ENCODE measurements at places on chromosomes 3 and 15.

GRCh38 chr3:151009981-151010380 is 37.5 kb upstream of the CLRN1 start:
- no peak for DNase-seq

DNA sequence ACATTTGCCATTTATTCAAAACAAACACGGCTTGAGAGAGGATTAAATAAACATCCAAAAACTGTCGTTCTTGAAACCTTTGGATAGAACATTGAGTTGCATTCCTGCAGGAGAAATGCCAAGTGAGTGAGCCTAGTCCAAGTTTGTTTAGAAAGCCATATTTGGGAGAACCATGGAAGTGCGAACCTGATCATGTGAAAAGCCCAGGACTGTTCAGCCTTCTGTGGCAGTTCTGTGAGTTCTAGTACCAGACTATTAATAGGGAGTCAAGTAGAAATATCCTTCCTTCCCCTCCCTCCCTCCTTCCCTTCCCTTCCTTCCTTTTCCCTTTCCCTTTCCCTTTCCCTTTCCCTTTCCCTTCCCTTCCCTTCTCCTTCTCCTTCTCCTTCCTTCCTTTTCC is 470.4 kb downstream of the LPP start:
- DNase-seq, result no peak

DNA sequence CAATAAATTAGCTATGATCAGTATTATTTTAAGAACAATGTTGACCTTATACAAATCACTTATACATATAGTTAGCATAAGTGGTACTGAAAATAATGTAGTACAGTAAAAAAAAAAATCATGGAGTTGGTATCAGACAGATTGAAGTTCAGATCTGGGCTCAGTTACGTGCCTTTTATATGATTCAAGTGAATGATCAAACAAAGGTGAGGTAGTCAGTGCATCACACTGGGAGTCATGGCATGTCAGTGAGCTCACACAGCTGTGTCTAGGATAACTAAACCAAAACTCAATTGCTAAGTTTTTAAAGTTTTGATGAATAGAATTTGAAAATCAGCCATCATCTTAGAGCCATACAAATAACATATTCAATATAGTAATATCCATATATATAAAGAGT is 11.2 kb upstream of the CCR8 start:
- DNase-seq, result no peak

GRCh38 chr3:187183210-187183862 is 13.9 kb upstream of the RTP1 start:
- DNase-seq, result no peak

DNA sequence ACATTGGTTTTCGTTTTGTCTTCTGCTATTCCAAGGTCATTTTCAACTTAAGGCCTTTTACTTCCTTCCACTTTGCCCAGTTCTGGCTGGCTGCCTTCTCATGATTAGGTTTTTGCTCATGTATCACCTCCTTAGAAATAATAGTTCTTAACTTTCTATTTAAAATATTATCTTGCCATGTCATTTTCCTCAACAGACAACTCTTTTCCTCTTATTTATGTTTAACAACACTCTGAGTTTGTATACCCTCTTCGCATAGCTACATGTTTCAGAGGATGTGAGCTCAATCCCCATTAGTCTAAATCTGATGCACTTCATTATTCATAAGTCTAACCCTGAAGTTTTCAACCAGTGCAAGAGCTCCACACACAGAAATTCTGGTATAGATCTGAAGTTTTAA is 299.1 kb downstream of the BCHE start:
- no peak for DNase-seq

- no peak for DNase-seq
Observed at GRCh38 chr3:153163393-153163724, 1.3 kb downstream of the RAP2B start.

DNA sequence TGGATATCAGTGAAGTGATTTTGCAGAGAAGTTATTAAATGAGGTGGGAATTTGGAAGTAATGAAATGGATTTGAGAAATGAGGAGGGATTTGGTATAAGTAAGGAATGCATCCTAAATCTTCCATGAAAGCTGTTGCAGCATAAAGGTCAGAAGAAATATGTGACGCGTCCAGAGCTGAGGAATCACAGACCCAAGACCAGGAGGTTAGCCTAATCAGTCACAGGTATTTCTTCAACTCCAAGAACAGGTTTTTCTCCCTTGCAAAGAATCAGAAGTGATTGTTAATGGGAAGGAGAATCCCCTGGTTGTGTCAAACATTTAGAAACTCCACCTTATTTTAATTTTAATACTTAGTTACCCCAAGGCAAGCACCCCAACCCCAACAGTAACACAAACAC is 253.2 kb downstream of the MEX3B start:
- DNase-seq, result no peak

DNA sequence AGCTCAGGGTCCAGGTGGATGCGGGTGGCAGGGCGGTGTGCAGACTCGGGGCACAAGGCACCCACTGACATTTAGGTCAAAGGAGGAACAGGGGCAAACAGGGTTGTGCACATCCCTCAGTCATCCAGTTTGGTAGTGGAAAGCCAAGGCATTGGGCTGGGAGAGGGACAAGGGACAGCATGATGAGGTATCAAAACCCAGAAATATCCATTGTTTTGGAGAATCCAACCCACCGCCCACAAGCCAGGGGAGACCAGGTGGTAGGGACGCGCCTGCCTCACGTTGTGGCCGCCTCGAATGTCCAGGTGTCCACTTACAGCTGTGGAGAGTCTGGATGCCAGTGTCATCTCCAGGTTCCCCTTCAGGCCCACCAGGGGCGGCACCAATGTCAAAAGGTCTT is 33.3 kb downstream of the SLC41A3 start:
- no peak for DNase-seq

DNA sequence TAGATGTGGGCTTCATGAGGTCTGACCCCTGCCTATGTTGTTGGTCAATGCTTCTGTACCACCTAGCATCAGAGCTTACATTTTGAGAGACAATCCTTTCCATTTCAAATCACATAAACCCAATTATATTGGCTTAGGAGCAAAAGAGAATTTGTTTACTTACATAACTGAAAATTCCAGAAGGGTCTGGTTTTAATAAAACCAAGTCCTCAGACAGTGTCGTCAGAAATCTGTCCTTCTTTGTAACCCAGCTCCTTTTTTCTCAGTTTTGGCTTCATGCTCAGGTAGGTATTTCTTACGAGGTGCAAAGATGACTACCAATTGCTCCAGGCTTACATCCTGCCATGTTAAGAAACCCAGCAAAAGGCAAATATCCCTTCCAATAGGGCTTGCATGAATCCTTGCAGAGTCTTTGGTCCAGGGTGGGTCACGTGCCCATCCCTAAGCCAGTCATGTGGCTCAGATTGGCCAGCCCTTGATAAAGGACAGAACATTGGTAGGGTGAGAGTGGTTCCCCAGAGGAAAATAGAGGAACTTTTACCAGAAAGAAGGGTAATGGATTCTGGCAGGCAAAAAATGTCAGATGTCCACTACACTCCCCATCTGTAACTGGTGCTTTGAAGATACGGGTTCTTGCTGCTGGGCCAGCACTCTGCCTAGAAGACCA is 50.2 kb upstream of the VILL start:
- no peak for DNase-seq

GRCh38 chr3:170033489-170033888 is 4.3 kb upstream of the GPR160 start:
- DNase-seq, result no peak

DNA sequence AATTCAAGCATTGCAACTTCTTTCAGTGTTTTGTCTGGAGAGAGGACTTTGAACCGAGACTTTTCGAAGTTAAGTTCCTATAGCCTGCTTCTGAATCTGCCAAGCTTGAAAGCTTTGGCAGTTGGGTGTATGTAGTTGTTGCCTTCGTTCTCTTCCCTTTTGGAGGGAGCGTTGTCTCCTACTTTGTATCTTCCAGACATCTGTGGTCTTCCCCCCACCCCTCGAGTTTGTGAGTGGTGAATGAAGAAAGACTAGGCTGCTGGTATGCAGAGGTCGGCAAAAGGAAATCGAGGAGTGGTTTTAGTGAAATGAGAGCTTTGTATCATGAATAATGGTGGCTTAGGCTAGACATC is 1.3 kb downstream of the CTNNB1 start:
- DNase-seq, result no peak

DNA sequence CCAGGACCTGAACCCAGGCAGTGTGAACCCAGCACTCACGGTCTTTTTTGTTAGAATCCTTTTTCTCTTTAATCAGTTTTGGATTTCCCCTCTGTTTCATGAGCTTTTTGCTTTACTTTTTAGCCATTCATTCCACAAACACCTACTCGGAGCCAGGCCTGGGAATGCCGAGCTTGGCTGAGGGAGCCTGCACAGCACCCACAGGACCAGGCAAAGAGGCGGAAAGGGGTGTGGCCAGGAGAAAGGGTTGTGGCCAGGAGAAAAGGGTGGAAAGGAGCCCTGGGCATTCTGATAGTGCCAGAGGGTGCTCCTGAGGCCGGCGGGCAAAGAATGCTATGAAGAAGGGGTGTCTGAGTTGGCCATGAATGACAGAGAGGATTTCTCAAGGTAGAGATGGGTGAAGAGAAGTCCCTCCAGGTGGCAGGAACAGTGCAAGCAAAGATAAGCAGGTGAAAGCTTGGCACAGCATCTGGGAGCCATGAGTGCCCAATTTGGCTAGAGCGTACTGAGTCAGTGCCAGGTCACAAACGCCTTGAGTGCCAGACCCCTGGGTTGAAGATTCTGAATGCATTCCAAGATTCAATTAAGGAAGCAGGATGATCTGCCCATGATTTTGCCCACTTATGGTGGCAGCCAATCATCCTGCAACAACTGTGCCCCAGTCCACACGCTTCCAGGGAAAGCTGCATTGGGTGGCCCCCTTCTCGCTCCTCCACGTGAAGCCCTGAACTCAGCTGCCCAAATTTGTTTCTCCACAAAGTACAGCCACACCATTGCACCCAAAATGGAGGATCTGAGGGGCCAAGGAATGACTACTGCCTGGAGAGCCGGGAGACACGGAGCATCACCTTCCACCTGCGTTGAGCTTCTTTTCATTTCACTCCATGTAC is 157.2 kb downstream of the XXYLT1 start:
- no peak for DNase-seq

DNA sequence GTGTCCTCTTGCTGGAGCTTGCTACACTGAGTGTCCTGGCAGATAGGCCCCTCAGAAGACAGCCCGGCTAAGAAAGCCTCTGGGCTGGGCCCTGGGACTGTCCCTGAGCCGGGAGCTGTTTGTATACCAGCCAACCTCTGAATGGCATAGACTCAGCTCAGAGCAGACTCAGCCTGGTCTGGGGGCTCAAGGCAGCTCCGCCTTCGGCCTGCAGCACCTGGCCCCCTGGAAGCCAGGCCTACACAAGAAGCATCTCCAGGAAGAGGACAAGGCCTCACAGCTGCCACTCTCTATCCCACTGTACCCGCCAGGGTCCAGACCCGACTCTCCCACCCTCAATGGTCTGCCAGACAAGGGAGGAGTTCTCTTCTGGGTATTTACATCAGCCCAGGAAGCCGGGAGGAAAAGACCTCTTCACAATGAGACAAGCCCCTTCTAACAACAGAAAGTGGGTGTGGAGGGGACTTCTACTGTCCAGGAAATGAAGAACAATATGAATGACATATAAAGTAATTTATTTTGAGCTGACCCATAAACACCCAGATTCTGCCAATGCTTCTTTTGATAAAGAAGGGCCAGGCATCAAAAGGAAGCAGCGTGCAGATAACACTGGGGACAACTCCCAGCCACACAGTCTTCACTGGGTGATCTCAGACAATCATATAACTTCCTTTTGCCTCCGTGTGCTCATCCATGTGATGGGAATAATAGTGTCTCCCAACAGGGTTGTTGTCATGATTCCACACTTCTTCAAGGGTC is 110.2 kb downstream of the TPRA1 start:
- DNase-seq, result no peak

GRCh38 chr3:66618066-66618465 is 117.2 kb upstream of the LRIG1 start:
- no peak for DNase-seq

DNA sequence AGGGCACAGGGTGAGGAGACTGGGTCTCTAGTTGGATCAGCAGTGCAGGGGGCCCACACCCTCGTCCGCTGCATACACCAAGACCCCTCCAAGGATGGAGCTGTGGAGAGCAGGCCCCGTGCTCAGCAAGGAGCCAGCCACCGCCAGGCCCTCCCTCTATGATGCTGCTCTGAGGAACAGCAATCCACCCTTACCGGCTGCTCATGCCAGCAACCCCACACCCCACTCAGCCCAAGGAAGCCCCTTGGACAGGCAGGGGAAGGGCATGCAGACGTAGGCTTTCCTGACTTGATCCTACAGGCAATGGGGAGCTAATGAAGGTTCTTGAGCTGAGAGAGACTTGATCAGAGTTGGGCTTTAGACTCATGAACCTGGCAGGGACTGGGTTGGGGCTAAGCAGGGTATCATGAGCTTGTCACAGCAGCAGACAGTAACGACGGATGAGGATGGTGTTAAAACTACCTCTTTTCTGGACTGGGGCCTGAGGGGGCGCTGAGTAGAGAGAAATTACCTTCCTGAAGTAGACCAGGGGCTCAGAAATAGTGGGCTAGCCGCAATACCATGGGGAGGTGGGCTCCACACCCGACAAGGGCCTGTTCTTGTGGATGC is 50.5 kb upstream of the FGD5 start:
- DNase-seq, result no peak

DNA sequence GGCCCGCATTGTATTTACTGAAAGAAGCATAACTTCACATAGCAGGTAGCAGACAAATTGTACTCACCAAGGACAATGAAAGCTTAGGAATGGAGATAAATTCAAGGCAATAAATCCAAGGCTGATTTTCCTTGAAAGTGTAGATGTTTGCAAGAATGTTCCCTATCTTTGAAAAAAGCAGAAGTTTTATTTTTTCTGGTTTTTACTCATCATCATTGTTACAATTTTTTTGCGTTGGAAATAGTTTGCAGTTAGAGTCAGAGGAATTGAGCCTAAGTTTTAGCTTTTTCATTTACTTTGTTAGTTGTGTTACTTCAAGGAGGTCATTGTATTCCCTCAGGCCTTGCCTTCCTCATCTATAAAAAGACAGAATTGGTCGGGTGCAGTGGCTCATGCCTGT is 213.9 kb upstream of the TBL1XR1 start:
- DNase-seq, result no peak

GRCh38 chr3:28575100-28575745 is 226.6 kb upstream of the AZI2 start:
- peak; percentile 23 for DNase-seq

DNA sequence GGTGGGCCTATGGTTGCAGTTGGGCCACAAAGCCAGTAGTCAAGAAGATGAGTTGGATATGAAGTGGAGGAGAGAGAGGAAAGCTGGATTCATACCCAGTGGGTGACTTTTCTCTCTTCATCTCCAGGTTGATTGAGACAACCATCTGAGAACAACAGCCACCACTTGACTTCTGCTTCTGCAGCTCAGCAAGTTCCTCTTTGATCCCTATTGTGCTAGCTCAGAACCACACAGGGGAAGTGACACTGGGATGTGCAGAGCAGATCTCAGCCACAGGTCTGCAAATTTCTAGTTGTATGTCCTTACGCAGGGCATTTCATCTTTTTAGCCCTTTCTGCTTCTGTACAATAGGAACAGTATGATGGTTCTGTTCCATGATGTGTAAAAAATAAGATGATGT is 459.2 kb upstream of the ARRDC4 start:
- no peak for DNase-seq

Data from NT2/D1 (cell line).